Natural killer cell treated with Interleukin-12 subunit alpha and Interleukin-12 subunit beta and Interleukin-15 and Interleukin-18, amount 100 ng/mL, for 72 hours (primary cell): ENCODE measurements at places on chromosomes 11 and 22. TPM values are rescaled to one million over a fixed set of nuclear protein-coding genes. Genes with fewer than 3 reads are reported as not detected.

The APOL5 gene
- total RNA-seq = not detected

The GRAP2 gene
- total RNA-seq = 36.4 TPM

DNA sequence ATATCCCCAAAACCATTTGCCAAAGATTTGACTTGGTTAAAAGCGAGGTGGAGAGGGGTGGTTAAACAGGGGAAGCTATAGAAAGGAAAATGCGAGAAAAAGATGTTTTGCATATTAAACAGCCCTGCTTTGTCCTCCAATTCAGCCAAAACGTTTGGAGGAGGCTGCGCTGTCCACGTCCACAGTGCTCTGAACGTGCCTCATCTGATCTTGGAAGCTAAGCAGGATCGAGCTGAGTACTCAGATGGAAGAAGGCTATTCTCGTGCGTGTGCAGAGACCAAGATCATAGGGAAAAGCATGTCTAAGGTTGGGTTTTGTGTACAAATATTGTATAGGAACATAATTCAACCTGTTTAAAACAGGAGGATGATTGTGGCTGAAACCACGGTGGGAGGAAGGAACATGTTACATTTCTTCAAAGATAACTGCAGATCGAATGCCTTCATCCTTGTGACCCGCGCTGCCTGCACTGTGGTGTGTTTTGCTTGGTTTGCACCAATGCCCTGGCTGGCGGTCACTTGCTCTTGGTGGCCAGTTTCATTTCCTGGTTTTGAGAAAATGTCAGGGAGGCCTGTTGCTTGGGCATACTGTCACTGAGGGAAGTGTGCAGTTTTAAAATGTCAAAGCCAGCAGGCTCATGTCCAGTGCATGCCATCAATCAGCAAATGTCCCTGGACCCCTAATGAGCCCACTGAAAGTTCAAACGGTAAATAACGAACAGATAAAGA, 40.4 kb downstream of the FLI1 start:
- no peaks in the 10 kb centered on the region for H3K36me3 ChIP-seq
- H3K4me3 ChIP-seq = peak overlapping the region; percentile 94
- H3K4me1 ChIP-seq = peaks cover 96% of the 10 kb centered on the region
- DNase-seq = no peak
- peak overlapping the region; percentile 99 for H3K27ac ChIP-seq

- no peak overlapping the region for H3K27ac ChIP-seq
- DNase-seq = no peak
- H3K27me3 ChIP-seq = peaks cover 38% of the 10 kb centered on the region
- H3K36me3 ChIP-seq = no peaks in the 10 kb centered on the region
Observed at GRCh38 chr11:125401746-125402145, 94.3 kb downstream of the FEZ1 start.

GRCh38 chr11:2689651-2690575, 9.9 kb downstream of the KCNQ1OT1 start:
- no peak overlapping the region for H3K4me3 ChIP-seq
- H3K27me3 ChIP-seq = no peaks in the 10 kb centered on the region
- no peak for DNase-seq
- H3K36me3 ChIP-seq = no peaks in the 10 kb centered on the region
- peaks cover 4% of the 10 kb centered on the region for H3K4me1 ChIP-seq

- H3K4me1 ChIP-seq = peaks cover 11% of the 10 kb centered on the region
- H3K27me3 ChIP-seq = peaks cover 9% of the 10 kb centered on the region
- no peaks in the 10 kb centered on the region for H3K36me3 ChIP-seq
- H3K27ac ChIP-seq = no peak overlapping the region
Observed at GRCh38 chr11:46336563-46337180, 10.6 kb upstream of the DGKZ start.

DNA sequence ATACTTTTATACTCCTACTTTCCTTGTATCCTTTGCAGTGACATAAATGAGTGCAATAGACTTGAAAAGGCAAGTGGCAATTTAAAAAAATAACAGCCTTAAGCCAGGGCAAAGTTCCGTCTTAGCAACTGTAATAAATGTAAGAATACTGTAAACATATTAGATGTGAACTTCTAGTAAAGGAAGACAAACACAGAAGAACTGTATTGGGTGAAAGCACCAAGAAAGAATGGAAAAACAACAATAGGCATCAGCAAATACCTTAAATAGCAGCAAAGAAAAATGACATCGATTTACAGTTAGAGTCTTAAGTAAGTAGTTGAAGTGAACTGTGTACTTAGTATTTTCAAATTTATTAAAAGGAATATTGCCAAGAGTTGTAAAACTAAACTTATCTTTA, 75.5 kb upstream of the TP53AIP1 start:
- DNase-seq = no peak

DNA sequence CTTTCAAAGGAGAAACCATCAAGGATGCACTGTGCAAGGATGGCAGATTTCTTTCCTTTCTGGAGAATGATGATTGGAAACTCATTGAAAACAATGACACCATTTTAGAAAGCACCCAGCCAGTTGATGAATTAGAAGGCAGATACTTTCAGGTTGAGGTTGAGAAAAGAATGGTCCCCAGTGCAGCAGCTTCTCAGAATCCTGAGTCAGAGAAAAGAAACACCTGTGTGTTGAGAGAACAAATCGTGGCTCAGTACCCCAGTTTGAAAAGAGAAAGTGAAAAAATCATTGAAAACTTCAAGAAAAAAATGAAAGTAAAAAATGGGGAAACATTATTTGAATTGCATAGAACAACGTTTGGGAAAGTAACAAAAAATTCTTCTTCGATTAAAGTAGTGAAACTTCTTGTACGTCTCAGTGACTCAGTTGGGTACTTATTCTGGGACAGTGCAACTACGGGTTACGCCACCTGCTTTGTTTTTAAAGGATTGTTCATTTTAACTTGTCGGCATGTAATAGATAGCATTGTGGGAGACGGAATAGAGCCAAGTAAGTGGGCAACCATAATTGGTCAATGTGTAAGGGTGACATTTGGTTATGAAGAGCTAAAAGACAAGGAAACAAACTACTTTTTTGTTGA, 9.8 kb downstream of the FAM111A start:
- peak overlapping the region; percentile 2 for H3K27ac ChIP-seq
- peaks cover 3% of the 10 kb centered on the region for H3K4me1 ChIP-seq
- no peaks in the 10 kb centered on the region for H3K27me3 ChIP-seq

The APOA4 gene
- total RNA-seq = not detected

GRCh38 chr22:21921729-21922128, 30.9 kb downstream of the PPM1F start:
- H3K27ac ChIP-seq = no peak overlapping the region
- DNase-seq = no peak
- H3K4me3 ChIP-seq = no peak overlapping the region

DNA sequence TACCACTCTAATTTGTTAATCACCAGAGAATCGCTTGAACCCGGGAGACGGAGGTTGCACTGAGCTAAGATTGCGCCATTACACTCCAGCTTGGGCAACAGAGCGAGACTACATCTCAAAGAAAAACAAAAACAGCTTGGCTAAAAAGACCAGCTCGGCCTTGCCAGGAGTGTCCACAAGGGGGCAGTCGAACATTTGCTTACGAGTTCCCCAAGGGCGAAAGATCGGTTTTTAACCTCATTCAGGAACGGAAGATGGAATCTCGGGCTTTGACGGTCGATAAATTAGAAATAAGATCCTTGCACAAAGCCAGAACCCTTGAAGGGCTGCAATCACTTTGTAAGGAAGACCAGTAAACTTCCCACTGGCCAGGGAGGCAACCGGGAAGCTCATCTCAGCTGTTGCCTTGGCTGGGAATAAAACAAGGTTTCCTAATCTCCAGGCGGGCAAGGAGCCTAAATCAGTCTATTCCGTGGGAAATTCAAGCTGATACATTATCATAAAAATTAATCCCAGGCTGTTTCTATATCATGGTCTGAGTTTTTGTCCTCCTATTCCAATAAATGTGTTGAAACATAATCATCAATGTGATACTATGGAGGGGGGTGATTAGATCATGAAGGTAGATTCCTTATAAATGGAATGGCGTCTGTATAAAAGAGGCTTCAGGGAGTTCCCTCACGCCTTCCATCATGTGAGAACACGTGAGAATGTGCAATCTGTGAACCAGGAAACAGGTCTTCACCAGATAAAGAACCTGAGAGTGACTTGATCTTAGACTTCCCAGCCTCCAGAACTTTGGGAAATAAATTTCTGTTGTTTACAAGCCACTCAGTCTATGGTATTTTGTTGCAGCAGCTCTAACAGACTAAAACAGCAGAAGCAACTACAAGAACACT, 14.9 kb upstream of the SLC29A2 start:
- peaks cover 4% of the 10 kb centered on the region for H3K4me1 ChIP-seq
- H3K4me3 ChIP-seq = peak overlapping the region; percentile 26
- H3K36me3 ChIP-seq = no peaks in the 10 kb centered on the region
- no peak overlapping the region for H3K27ac ChIP-seq
- peaks cover 15% of the 10 kb centered on the region for H3K27me3 ChIP-seq

DNA sequence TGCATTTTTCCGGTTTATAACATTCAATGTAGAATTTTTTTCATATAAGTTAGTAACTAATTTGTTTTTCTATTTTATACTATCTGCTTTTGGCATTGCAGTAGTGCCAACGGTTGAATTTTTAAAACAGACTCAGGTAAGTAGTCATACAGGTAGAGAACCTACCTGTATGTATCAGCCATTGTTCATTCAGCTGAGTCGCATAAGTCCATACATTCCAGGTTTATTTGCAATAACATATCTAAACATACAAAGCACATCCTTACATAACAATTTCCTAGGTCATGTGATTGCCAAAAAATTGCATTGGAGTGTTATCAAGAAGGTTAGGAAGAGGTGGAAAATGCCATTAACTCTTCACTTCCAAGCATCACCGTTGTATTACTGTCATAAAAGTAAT, 1059.3 kb upstream of the CNTN5 start:
- no peaks in the 10 kb centered on the region for H3K4me1 ChIP-seq
- H3K27ac ChIP-seq = no peak overlapping the region
- DNase-seq = no peak
- no peak overlapping the region for H3K4me3 ChIP-seq

GRCh38 chr11:9740202-9740883, 76.5 kb downstream of the SWAP70 start:
- H3K27ac ChIP-seq = no peak overlapping the region
- H3K27me3 ChIP-seq = no peaks in the 10 kb centered on the region

GRCh38 chr22:49660321-49660720, 167.4 kb downstream of the BRD1 start:
- H3K4me3 ChIP-seq = no peak overlapping the region
- H3K27me3 ChIP-seq = no peaks in the 10 kb centered on the region
- no peak for DNase-seq

The BLID gene
- not detected for total RNA-seq

DNA sequence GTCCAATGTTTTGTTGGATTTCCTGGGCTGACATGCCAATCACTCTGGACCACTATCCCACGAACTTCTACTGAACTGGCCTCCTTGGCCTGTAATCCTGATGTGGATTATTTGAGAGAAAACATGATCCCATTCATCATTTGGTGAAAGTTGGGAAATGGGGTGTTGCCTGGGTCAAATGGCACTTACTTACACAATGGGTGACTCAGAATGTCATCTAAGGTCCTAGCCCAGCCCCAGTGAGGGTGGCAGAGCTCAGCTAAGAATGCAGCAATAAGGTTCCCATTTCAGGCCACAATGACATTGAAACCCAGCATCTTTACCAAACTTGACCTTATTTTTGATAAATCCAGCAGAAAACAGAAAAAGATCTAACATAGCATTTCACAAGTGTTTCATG, 8.0 kb upstream of the DSCAML1 start:
- H3K4me3 ChIP-seq = no peak overlapping the region
- peaks cover 18% of the 10 kb centered on the region for H3K4me1 ChIP-seq
- H3K27ac ChIP-seq = no peak overlapping the region

The ACR gene
- not detected for total RNA-seq

GRCh38 chr22:37716708-37717107, 19.9 kb downstream of the TRIOBP start:
- no peak for DNase-seq
- H3K4me3 ChIP-seq = no peak overlapping the region
- no peaks in the 10 kb centered on the region for H3K27me3 ChIP-seq

The F2 gene
- 0.17 TPM for total RNA-seq

GRCh38 chr11:43899094-43899493, 18.5 kb downstream of the ALKBH3 start:
- no peaks in the 10 kb centered on the region for H3K27me3 ChIP-seq
- peaks cover 3% of the 10 kb centered on the region for H3K4me1 ChIP-seq
- peaks cover 15% of the 10 kb centered on the region for H3K36me3 ChIP-seq
- no peak overlapping the region for H3K27ac ChIP-seq
- no peak overlapping the region for H3K4me3 ChIP-seq

The TRIM66 gene
- 27.7 TPM for total RNA-seq

- no peaks in the 10 kb centered on the region for H3K36me3 ChIP-seq
- peaks cover 70% of the 10 kb centered on the region for H3K4me1 ChIP-seq
- peaks cover 4% of the 10 kb centered on the region for H3K27me3 ChIP-seq
- DNase-seq = no peak
Observed at GRCh38 chr11:34245041-34245440, 112.8 kb downstream of the ABTB2 start.

The APLNR gene
- not detected for total RNA-seq

DNA sequence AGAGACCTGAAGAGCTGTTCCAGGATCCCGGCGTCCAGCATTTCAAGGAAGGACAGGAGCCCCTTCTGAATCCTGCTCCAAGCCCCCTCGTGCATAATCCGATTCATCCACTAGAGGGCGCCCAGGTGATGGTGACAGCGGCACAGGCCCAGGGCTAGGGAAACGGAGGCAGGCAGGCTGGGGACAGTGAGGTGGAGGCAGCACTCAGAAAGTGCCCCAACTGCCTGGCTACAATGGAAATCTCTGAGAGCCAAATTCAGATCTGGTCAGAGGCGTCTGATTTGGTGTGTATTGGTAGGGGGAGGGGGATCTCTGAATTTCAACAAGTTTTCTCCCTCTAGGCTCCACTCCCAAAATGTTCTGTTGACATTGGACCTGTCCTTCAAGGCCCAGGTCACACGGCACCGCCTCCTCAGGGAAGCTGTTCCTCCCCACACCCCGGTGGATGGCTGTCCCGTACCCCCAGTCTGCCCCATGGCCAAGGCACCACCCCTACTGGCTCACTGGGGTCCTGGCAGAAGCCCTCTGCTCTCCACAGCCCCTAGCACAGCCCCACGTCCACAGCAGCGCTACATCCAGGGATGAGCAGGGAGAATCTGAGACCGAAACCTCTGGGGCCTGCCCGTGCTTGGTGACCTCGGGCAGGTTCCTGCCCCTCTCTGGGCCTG, 142.9 kb downstream of the CRYBB2 start:
- H3K36me3 ChIP-seq = no peaks in the 10 kb centered on the region
- H3K4me3 ChIP-seq = no peak overlapping the region
- H3K27me3 ChIP-seq = no peaks in the 10 kb centered on the region
- H3K27ac ChIP-seq = no peak overlapping the region
- DNase-seq = peak; percentile 78

DNA sequence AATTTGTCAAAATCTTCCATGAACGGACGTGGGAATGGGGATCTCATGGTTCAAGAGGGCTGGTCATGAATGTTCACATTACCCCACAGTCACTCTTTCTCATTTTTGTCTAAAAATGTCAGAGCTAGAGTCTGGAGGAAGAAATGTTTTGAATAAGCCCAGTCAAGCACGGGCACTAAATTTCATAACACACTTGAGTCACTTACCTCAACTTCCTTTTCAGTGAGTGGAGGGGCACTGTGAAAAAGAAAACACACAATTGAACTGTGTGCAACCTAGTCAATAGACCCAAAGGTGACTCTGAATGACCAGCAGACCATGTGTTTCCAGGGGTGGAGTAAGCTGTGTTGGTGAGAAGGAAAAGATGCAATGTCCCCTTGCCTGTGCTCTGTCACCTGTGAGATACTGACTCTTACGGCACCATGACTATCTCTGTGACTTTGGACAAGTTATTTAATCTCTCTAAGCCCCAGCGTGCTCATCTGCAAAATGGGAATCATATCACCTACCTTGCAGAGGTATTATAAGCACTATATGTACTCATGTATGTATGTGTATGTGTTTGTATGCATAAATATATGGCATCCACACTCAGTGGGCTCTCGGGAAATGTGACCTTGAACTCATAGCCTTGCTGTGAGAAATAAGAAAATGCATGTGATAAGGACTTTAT, 38.2 kb upstream of the LYVE1 start:
- peak overlapping the region; percentile 60 for H3K27ac ChIP-seq
- no peak for DNase-seq
- peak overlapping the region; percentile 36 for H3K4me3 ChIP-seq
- no peaks in the 10 kb centered on the region for H3K36me3 ChIP-seq
- peaks cover 9% of the 10 kb centered on the region for H3K4me1 ChIP-seq
